ENCODE measurements at places on chromosomes 4 and X. TPM values are rescaled to one million over a fixed set of nuclear protein-coding genes. Genes with fewer than 3 reads are reported as not detected.

Gene CENPC
- total RNA-seq: 25.0 TPM

DNA sequence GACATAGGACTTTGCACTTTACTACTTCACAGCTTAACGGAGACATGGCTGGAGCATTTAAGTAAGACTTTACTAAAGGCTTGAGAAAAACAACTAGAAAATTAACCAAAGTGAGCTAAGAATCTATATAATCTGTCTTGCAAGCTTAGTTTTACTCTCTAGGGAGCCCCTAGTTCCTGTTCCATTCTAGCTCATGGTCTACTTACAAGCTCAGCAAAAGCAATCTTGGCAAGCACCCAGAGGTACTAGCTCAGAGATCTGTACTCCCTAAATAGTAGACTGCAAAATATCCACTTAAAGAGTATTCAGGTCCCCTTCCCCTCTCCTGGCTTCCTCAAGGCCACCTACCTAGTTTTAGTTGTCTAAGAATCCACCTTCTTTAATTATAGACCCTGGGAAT lies 469.0 kb downstream of the IDS start:
- no peak for DNase-seq

Gene PAK3
- 0.40 TPM for total RNA-seq

Gene CEP44
- 22.4 TPM for total RNA-seq

GRCh38 chrX:11461201-11462001 lies 168.2 kb downstream of the AMELX start:
- DNase-seq: no peak

GRCh38 chrX:30649859-30650258 lies 3.4 kb upstream of the GK start:
- no peak for DNase-seq

Gene F9
- total RNA-seq: not detected

Gene DRD5
- total RNA-seq: not detected

DNA sequence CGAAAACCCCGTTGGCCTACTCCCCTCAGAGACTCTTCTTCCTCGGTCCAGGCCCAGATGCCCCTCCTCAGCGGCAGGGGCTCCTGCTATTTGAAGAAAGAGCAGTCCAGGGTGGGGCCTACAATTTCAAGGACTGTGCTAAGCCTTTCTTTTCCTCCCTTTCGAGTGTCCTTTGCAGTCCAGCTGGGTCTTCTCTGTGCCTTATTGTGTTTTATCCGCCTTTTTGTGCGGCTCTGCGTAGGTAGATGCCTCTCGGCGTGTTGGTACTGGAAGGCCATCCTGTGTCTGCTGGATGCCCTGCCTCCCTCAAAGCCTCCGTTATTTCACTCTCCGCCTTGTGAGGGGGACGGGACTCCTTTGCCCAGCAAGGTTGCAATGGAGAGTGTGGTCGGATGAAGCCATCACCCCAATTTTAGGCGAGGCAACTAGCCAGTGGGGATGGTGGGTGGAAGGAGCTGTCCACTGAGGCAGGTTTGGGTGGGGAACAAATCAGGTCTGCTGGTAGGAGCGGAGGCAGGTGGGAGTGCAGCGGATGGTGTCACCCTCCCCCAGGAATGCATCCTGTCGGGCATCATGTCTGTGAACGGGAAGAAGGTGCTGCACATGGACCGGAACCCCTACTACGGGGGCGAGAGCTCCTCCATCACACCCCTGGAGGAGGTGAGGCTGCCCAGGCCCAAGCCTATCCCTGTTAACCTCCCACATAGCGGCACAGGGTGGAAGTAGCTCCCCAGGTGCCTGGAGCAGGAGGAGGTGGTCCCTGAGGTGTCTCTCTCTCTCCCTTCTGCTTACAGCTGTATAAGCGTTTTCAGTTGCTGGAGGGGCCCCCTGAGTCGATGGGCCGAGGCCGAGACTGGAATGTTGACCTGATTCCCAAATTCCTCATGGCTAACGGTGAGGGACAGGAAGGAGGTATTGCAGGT lies 1.3 kb downstream of the GDI1 start:
- DNase-seq: no peak

Gene EGFL6
- total RNA-seq: 0.58 TPM

Gene GPM6B
- total RNA-seq: not detected

DNA sequence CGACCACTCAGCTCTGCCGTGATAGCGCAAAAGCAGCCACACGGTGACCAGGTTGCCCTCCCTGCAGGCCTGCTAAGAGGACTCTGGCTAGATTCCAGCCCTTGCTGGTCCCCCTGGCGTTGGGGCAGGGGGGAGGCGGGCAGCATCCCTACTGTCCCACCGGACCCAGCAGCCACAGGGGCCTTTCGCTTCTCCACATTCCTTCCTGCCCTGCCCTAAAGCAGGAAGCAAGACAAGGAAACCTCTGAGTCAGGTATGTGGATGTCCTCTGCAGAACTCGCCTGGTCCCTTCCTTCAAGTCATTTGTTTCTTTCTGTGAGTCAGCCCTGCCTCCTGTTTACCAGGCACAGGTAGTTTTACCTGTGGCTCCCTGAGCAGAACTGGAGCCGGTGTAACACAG lies 60.2 kb upstream of the CLDN34 start:
- no peak for DNase-seq

DNA sequence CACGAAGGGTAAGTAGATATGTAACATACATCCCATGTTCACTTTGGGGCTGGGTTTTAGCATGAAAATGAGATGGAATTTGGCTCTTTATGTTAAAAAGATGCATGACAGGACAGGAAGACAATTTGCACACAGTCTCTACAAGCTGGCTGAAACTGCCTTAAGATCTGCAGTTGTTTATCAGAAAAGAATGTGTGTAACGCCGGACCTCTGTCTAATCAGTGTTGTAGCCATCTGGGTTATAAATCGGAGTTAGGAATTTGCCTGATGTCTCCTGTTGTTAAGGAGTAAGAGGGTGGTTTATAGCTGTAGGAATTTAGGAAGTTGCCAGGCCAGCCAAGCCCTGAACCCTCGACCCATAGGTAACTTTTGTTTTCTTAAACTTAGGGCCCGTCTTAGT lies 562.9 kb upstream of the FAT1 start:
- DNase-seq: no peak

DNA sequence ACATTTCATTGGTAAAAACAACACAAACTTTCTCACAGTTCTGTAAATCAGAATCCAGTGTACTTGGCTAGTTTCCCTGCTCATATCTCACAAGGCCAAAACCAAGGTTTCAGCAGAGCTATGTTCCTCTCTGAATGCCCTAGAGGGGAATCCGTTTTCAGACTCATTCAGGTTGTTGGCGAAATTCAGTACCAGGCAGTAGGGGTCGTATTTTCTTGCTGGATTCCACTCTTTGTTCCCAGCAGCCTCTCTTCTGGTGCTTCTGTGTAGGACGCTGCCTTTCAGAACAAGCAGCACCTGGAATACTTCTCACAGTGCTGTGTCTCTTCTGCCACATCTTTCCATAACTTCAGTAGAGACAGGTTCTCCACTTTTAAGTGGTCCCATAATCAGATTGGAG lies 351.9 kb downstream of the PCDH18 start:
- no peak for DNase-seq

DNA sequence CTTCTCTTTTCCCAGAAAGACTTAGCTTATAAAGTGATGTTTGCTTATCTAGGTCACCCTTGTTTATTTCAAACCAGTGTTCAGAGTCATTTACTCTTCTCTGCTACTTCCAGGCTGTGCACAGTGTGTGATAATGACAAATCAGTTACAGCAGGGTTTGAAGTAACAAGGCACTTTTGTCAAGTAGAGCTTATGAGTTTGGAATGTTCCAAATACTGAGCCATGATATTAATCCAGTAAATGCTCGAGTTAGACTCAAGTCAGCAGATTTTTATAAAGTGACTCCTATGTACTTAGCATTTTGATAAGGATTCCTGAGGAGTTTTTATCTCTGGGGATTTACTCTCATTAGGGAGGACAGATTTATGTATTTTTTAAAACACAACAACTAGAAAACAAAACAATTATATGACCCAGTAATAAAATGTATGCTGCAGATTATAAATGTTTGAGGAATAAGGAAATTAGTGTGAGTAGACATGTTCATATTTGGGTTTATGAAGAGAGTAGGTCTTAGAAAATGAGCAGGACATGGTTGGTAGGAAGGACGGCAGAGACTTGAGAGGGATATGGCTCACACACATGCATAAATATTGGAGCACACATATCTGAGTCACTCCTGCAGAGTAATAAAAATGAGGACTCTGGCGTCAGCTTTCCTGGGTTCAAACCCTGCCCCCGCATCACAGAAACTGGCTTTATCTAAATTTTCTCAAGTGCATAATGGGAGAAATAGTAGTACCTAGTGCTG lies 271.2 kb downstream of the FBXO8 start:
- no peak for DNase-seq

Gene PDGFRA
- total RNA-seq: not detected

GRCh38 chrX:121238093-121238492 lies 190.7 kb downstream of the GLUD2 start:
- DNase-seq: no peak

Gene RTL9
- not detected for total RNA-seq

- DNase-seq: no peak
These were observed 1508.3 kb downstream of the RAPGEF2 start for GRCh38 chr4:160611181-160611580.

GRCh38 chr4:103948244-103949018 lies 228.6 kb upstream of the TACR3 start:
- DNase-seq: no peak
